COLO829 (cell line): ENCODE measurements at places on chromosomes 16 and 17.

DNA sequence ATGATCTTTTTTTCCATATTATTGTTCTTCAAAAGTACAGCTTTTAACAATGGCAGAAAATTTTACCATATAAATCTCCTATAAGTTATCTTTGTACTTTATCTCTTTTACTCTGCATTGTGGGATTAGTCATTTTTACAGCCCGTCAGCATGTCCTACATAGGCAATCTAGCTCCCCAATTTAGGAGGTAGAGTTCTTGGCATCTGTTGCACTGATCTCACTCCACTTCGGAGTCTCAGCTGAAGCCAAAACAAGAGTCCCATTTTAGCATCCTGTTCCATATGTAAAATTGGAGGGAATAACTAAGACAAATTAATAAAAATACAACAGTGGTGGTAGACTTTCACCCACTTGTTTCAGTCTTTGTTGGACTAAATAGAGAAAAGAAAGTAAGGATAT, 31.1 kb upstream of the PRSS54 start:
- no peak for DNase-seq

DNA sequence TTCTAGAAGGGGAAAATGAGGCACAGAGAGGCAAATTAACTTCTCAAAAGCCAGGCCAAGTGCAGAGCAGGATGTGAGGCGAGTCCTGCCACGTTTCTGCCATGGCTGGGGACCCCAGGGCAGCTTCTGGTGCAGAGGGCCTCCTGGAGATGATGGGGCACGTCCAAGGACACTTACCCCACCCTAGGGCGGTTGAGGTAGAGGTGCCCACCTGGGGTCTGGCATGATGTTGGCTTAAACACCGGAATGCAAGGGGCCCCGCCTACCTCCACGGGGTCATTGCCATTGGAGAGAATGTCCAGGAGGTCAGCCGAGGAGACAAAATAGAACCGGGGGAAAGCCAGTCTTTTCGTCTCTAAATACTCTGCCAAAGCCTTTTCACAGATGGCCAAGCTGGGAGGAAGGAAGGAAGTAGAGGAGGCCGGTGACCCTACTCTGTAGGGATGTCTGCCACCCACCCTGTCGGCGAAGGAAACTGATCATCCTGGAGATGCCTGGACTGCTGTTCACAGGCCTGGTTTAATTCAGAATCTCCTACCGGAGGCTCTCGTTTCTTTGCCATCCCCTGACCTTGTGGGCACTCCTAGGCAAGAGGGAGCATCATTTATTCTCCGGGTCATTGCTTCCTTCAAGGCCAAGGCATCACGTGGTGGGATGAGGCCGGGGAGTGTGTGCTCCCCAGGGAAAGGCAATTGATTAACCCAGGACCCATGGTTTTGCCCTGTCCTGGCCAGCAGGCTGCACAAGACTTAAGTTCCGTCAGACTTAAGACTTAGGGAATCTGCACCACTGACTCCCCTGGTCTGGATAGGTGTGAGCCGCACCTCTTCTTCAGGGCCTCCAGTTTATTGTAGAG, 70.5 kb downstream of the DNAH17 start:
- no peak for DNase-seq

DNA sequence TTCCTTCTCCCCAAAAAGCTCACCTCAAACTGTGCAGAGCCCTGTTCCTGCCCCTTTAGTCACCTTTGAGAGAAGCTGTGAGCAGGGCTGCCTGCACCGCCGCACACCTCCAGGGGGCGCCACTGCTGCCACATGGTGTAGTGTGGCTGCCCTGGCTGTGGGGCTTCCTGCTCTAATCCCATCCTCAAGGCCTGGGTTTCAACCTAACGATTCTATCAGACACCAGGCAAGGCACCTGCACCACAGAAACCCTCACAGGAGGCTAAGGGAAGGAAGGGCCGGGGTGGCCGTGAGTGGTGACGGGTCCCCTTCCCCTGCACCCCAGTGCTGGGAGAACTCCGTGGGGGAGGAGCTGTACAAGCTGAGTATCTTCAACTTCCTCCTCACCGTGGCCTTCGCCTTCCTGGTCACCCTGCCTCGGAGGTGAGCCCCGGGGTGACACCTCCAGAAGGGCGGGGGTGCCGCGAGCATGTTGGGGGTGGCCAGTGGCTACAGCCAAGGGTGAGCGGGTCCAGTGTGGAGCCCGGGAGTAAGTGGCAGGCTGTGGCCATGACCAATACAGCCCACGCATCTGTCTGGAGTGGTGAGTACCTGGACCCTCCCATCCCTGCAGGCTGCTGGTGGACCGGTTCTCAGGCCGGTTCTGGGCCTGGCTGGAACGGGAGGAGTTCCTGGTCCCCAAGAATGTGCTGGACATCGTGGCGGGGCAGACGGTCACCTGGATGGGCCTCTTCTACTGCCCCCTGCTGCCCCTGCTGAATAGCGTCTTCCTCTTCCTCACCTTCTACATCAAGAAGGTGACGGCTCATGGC, 7.0 kb downstream of the TMC8 start:
- no peak for DNase-seq

- peak; percentile 96 for DNase-seq
Observed at GRCh38 chr17:17900615-17901520, 64.1 kb upstream of the SREBF1 start.

DNA sequence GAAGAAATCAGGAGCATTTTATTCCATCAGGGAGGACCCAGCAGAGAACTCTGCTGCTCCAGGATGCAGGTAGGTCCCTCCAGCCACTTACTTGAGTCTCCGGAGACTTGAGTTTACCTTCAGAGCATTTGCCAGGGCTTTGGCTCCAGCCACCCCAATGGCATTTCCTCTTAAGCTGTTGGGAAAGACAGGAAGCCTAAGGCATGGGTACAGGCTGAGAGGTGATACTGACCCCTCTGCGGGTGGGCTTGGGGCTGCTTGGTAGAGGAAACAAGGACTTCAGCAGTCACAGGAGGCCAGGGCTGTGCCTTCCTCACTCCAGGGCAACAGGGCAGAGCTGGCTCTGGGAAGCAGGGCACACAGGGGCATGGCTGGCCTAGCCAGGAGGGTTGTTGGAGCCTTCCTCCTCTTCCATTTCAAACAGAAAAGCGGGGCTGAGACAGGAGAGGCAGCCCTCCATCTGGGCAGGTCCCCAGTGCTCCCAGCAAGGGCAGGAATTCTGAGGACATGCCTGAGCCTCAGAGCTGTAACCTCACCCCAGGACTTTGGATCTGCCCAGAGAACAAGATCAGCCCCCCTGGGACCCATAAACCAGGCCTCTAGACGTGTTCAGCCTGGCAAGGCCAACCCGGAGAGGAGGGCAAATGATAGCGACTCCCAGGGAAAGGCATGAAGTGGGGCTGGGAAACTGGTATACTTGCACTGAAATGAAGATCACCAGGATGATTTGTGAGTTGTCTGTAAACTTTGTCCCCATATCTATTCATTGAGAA, 34.4 kb downstream of the NLRC3 start:
- no peak for DNase-seq

- no peak for DNase-seq
Observed at GRCh38 chr16:3879258-3879886, 1.1 kb downstream of the CREBBP start.

- DNase-seq, result no peak
Observed at GRCh38 chr17:10162096-10162495, 36.3 kb downstream of the GAS7 start.

DNA sequence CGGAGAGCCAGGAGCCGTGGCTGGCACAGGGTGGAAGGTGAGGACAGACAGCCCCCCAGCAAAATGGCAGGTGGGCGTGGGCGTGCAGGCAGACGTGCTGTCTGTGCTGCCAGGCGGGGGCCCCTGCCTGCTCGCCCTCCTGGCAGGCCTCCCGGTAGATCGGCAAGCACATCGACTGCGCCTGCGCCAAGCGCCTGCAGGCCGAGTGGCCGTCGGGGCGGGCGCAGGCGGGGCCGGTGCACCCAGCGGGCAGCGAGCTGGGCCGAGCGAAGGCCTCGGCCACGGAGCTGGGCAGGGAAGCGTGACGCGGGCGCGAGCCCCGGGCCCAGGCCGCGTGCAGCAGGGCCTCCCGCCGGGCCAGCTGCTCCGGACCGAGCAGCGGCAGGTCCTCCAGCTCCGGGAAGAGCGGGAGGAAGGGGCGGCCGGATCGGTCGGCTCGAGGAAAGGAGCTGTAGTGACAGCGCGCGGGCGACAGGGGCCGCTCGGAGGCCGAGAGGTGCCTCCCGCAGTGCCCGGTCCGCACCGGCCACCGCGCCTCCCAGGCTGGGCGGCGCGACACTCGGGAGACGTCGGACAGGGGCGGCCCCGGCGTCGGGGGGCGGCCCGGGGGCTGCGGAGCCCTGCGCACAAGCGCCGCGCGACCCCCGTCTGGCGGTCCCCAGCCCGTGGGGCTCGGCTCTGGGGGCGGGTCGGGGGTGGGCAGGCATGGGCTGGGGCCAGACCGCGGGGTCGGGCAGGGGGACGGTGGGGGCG, 16.9 kb downstream of the GRIN2C start:
- no peak for DNase-seq

DNA sequence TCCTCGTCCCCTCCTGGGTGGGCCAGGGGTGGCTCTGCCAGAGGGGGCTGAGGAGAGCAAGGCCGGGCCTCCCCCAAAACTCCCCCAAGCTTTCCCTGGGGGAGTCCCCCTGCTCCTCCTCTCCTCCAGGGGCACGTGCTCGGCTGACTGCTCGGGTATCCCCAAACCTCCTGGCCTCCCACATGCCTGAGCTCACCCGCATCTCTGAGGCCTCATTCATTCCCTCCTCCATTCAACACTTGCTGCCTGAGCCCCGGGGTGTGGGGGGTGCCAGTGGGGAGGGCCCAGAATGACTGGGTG, 83.1 kb downstream of the RTN4RL1 start:
- DNase-seq, result no peak

GRCh38 chr17:48457080-48457836, 27.2 kb upstream of the SKAP1 start:
- peak; percentile 36 for DNase-seq

- no peak for DNase-seq
Observed at GRCh38 chr17:44333371-44333770, 8.7 kb upstream of the SLC25A39 start.

- DNase-seq, result no peak
Observed at GRCh38 chr17:1568950-1569810, 6.6 kb upstream of the PITPNA start.

- no peak for DNase-seq
Observed at GRCh38 chr16:84794186-84794585, 25.6 kb upstream of the CRISPLD2 start.

DNA sequence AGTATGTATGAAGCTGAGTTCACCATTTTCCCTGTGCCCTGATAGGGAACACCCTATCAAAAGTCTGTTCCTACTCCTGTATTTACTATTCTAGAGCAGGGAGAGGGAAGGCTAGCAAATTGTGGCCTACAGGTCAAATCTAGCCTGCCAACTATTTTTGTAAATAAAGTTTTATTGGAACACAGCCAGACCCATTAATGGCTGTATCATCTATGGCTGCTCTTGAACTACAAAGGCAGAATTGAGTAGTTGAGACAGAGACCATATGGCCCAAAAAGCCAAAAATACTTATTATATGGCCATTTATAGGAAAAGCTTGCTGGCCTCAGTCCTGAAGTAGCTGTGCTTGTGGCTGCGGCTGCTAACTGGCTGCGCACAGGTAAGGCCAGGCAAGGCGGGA, 4.3 kb upstream of the ALDOC start:
- DNase-seq, result no peak

DNA sequence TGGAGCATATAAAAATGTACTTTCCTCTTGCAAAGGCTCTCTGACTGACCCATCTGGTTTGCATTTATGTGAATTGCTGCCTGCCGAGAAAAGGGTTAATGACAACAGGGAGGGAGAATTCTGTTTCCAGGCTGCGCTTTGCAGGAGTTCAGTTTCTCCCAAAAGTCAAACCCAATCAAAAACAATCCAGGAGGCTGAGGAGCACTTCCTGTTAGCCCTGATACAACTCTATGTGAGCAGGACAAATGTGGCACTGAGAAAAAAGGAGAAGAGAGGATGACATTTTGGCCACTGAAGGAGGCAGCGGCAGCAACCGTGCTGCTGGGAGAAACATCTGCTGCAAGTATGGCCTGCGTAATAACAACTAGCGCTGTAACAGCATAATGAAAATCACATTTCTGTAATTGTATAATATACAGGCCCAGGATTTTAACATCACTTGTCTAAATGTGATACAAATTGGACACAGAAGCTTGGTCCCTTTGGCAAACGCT, 26.8 kb upstream of the ELAC2 start:
- DNase-seq, result no peak

- DNase-seq, result peak; percentile 66
Observed at GRCh38 chr16:80084614-80085013, 456.2 kb upstream of the DYNLRB2 start.

DNA sequence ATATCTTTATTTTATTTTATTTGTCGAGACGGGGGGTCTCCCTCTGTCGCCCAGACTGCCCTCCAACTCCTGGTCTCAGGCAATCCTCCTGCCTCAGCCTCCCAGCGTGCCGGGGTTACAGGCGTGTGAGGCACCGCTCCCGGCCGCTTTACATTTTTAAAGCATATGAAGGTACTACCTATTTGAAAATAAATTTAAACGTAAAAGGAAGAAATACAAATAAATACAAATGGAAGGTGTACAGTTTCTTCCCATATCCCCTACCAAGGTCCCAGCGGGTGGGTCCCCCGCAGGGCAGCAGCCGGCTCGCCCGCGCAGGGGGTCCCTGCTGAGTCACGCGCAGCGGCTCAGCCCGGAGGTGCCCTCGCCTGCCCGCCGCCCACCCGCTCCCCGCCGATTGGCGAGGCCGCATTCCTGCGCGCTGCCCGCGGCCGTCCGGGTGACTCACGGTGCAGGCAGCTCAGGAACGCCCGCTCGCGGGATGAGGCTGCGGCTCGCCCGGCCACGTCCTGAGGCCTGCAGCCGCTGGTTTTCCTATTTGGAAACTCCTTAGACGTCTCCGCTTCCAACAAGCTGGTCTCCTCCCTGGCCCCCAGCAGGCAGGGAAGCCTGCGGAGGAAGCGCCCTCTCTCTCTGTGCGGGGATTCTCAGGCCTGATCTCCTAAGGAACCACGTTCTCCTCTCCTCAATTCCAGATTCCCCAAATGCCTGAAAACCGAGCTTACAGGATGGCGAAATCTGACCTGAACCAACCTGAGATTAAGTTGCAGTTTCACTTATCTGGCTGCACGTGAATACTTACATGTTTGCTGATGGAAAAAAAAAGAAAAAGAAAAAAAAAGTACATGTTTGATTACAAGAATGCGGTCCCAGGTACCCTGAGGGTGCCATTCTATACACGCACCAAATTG, 54.8 kb upstream of the MAP3K14 start:
- DNase-seq, result peak; percentile 94

- DNase-seq, result no peak
Observed at GRCh38 chr16:66247516-66248481, 118.7 kb upstream of the CDH5 start.

GRCh38 chr16:73483076-73483791, 435.3 kb upstream of the ZFHX3 start:
- DNase-seq, result no peak

GRCh38 chr17:43542859-43543258, 3.3 kb downstream of the ETV4 start:
- DNase-seq, result no peak
